ENCODE measurements at places on chromosomes 5 and 9. TPM values are rescaled to one million over a fixed set of nuclear protein-coding genes. Genes with fewer than 3 reads are reported as not detected.

GRCh38 chr9:27519466-27520465 lies 4.3 kb upstream of the IFNK start:
- no peaks in the 10 kb centered on the region for H3K4me1 ChIP-seq
- H3K36me3 ChIP-seq: no peaks in the 10 kb centered on the region
- H3K27ac ChIP-seq: no peak overlapping the region
- DNase-seq: no peak
- H3K4me3 ChIP-seq: no peak overlapping the region

The GRAMD2B gene
- 4.6 TPM for total RNA-seq

The C5orf58 gene
- total RNA-seq: not detected

The NCS1 gene
- total RNA-seq: 3.1 TPM

DNA sequence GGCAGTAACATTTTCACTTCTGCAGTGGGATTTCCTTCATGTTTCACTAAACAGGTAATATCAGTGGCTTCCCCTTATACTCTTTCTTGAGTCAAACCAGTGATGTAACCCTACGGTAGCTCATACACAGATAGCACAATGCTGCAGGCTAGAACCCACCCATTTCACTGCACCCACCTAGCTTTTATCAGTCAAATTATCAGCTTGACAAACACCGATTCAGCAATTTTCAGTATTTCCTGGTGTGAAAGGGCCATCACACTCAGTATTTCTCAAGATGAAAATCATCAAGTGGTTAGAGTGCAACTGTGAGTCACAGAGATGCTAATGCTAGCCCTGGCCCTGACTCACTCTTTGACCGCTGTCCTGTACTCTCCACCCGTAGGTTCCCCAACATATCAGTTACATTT lies 242.3 kb upstream of the PTGER4 start:
- peak; percentile 50 for DNase-seq
- H3K4me3 ChIP-seq: no peak overlapping the region
- H3K27me3 ChIP-seq: no peaks in the 10 kb centered on the region

The GRIA1 gene
- not detected for total RNA-seq

DNA sequence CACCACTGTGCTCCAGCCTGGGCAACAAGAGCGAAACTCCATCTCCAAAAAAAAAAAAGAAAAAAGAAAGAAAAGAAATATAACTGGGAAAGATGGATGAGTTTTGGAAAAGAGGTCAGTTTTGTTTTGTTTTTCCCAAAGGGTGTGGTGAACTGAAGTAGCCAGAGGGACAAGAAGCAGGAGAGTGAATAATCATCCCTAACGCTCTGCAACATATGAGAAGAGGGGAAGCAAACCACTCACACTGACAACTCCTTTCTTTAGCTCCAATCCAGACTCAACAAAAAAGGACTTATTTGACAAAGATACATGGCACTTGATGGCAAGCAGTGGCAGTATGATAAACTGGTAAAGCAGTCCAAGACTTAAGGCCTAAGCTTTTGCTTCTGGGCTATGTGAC lies 176.1 kb upstream of the HMHB1 start:
- H3K4me1 ChIP-seq: no peaks in the 10 kb centered on the region
- no peak overlapping the region for H3K4me3 ChIP-seq
- no peak overlapping the region for H3K27ac ChIP-seq
- H3K27me3 ChIP-seq: peaks cover 2% of the 10 kb centered on the region

The NRARP gene
- total RNA-seq: 0.71 TPM

DNA sequence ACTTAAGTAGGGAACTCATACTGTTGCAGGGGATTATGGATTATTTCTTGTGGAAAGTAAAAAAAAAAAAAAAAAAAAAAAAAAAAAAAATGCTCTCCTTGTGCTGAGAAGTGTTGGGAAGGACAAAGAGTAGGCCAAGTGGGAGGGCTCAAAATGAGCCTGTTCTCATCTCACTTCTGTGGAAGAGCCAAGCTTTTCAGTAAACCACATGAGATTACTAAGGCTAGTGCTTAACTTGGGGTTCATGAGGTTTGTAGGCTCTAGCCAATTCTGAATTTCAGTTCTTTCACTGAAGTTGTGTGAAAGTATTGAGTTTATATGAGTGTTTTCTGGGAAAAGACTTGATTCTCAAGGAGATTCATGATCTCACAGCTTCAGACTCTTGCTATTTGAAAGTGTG lies 23.0 kb upstream of the CEP78 start:
- H3K36me3 ChIP-seq: no peaks in the 10 kb centered on the region
- H3K27ac ChIP-seq: no peak overlapping the region
- H3K27me3 ChIP-seq: no peaks in the 10 kb centered on the region
- peaks cover 30% of the 10 kb centered on the region for H3K4me1 ChIP-seq
- DNase-seq: no peak
- H3K4me3 ChIP-seq: no peak overlapping the region

- no peak overlapping the region for H3K4me3 ChIP-seq
- no peaks in the 10 kb centered on the region for H3K4me1 ChIP-seq
- no peaks in the 10 kb centered on the region for H3K27me3 ChIP-seq
- H3K36me3 ChIP-seq: no peaks in the 10 kb centered on the region
- DNase-seq: no peak
- no peak overlapping the region for H3K27ac ChIP-seq
These were observed 1201.4 kb upstream of the C9orf72 start for GRCh38 chr9:28774433-28775235.

GRCh38 chr9:124222109-124222508 lies 35.6 kb upstream of the NEK6 start:
- H3K27ac ChIP-seq: no peak overlapping the region
- no peak overlapping the region for H3K4me3 ChIP-seq
- H3K36me3 ChIP-seq: no peaks in the 10 kb centered on the region
- H3K27me3 ChIP-seq: peaks cover 11% of the 10 kb centered on the region
- no peak for DNase-seq

GRCh38 chr5:128464596-128464995 lies 73.4 kb downstream of the FBN2 start:
- H3K36me3 ChIP-seq: no peaks in the 10 kb centered on the region
- H3K4me3 ChIP-seq: no peak overlapping the region
- H3K27ac ChIP-seq: no peak overlapping the region
- no peaks in the 10 kb centered on the region for H3K27me3 ChIP-seq
